ENCODE measurements at places on chromosomes 1 and 21. TPM values are rescaled to one million over a fixed set of nuclear protein-coding genes. Genes with fewer than 3 reads are reported as not detected.

SRRM1 gene
- 56.0 TPM for total RNA-seq

SIK1 gene
- 12.9 TPM for total RNA-seq

SGIP1 gene
- 0.83 TPM for total RNA-seq

FCRL4 gene
- not detected for total RNA-seq

NFASC gene
- total RNA-seq: 8.0 TPM

HRNR gene
- total RNA-seq: not detected

C1orf174 gene
- total RNA-seq: 9.3 TPM

PBXIP1 gene
- total RNA-seq: 27.3 TPM

CD5L gene
- 0.17 TPM for total RNA-seq

TMEM269 gene
- total RNA-seq: 0.18 TPM

OR2T34 gene
- not detected for total RNA-seq

DNAJC28 gene
- total RNA-seq: 2.0 TPM

CLDN8 gene
- 0.09 TPM for total RNA-seq

AMY1A gene
- total RNA-seq: 1.6 TPM

TCP10L gene
- total RNA-seq: 0.47 TPM

CCDC27 gene
- not detected for total RNA-seq

C1orf115 gene
- 5.0 TPM for total RNA-seq

DPYD gene
- total RNA-seq: 8.2 TPM

PLCH2 gene
- total RNA-seq: 4.0 TPM

SELE gene
- 1.6 TPM for total RNA-seq

SPRR2E gene
- total RNA-seq: not detected

SLC5A3 gene
- 2.2 TPM for total RNA-seq

ADAMTS5 gene
- 0.66 TPM for total RNA-seq

TNNT2 gene
- 0.67 TPM for total RNA-seq

KCNE2 gene
- total RNA-seq: not detected

ZNF687 gene
- 18.8 TPM for total RNA-seq

GPR3 gene
- total RNA-seq: 0.21 TPM

DLGAP3 gene
- 1.5 TPM for total RNA-seq

S100A16 gene
- 9.2 TPM for total RNA-seq

LRRC39 gene
- 0.16 TPM for total RNA-seq

CSTB gene
- 7.4 TPM for total RNA-seq

OR6P1 gene
- not detected for total RNA-seq

GPR61 gene
- total RNA-seq: not detected

GJA4 gene
- total RNA-seq: 1.4 TPM

GPATCH3 gene
- 7.7 TPM for total RNA-seq

LRRC53 gene
- total RNA-seq: not detected

GABPB2 gene
- total RNA-seq: 6.2 TPM

MECR gene
- 10.8 TPM for total RNA-seq

KRTAP7-1 gene
- not detected for total RNA-seq

C8A gene
- total RNA-seq: 0.08 TPM

HSPA6 gene
- 2.2 TPM for total RNA-seq

Data from pancreas (tissue), 10 donors.